ENCODE measurements at places on chromosomes 3 and 15. TPM values are rescaled to one million over a fixed set of nuclear protein-coding genes. Genes with fewer than 3 reads are reported as not detected.

Gene MASP1
- total RNA-seq, result not detected

Gene RSRC1
- 34.6 TPM for total RNA-seq

Gene CCDC39
- total RNA-seq, result not detected

Gene RBPMS2
- 9.3 TPM for total RNA-seq

Gene GNB4
- 5.1 TPM for total RNA-seq

Gene GP9
- not detected for total RNA-seq

Gene GP5
- total RNA-seq, result 0.25 TPM

Gene TUSC7
- total RNA-seq, result not detected

DNA sequence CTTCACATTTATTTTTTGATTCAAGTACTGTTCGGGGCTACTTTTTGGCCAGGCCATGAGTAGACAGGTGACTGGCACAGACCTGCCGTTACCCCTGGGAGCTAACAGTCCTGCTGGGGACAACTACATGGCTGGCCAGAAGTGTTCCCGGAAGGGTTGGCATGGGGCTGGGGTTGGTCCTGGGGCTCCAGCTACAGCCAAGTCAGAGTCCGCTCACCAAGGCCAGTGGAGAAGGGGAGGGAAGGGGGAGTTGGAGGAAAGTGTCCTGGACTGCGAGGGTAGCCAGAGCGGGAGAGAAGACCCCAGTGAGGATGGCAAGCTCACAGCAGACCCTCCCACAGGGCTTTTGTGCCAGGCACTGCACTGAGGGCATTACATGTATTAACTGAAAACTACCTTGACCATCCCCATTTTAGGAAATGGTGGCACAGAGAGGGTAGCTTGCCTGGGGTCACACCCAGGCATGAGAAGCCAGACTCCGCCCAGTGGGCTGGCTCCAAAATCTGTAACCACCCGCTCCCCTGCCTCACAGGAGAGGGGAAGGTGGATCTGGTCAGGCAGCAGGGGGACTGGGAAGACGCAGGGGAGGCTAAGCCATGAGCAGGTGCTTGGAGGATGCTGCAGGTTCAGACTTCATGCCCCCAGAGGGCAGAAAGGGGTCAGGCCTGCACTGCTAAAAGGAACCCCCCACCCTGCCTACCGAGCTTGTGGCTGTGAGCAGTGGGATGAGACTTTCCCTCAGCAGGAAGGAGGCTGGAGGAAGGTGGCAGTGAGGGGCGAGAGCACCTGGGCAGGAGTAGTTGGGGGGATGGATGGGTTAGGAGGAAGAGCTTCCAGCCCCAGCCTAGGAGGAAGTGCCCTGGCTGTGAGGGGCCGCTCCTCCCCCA is 38.3 kb upstream of the ESYT3 start:
- DNase-seq, result no peak
- peak overlapping the region; percentile 31 for H3K27ac ChIP-seq
- H3K36me3 ChIP-seq, result no peaks in the 10 kb centered on the region
- H3K4me3 ChIP-seq, result no peak overlapping the region
- H3K4me1 ChIP-seq, result peaks cover 29% of the 10 kb centered on the region
- H3K27me3 ChIP-seq, result no peaks in the 10 kb centered on the region

DNA sequence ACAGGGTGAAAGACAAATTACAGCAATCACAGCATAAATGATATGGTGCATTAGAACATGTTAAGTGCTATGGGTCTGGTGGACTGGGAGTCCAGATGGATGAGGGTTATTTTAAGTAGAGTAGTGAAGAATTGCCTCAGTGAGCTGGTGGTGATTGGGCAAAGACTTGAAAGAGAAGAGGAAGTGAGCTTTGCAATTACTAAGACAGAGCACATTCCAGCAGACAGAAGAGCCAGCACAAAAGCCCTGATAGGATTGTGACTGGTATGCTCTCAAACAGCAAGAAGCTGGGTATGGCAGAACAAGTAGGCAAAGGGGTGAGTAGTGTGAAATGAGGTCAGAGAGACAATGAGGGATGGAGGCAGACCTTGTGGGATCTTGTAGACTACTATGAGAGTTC is 2.1 kb upstream of the ACKR4 start:
- no peak for DNase-seq
- 0 out of 2 replicates have a peak, but pooled peaks cover 3% of the 10 kb centered on the region for H3K4me1 ChIP-seq
- H3K4me3 ChIP-seq, result no peak overlapping the region
- H3K27me3 ChIP-seq, result no peaks in the 10 kb centered on the region
- H3K36me3 ChIP-seq, result no peaks in the 10 kb centered on the region

DNA sequence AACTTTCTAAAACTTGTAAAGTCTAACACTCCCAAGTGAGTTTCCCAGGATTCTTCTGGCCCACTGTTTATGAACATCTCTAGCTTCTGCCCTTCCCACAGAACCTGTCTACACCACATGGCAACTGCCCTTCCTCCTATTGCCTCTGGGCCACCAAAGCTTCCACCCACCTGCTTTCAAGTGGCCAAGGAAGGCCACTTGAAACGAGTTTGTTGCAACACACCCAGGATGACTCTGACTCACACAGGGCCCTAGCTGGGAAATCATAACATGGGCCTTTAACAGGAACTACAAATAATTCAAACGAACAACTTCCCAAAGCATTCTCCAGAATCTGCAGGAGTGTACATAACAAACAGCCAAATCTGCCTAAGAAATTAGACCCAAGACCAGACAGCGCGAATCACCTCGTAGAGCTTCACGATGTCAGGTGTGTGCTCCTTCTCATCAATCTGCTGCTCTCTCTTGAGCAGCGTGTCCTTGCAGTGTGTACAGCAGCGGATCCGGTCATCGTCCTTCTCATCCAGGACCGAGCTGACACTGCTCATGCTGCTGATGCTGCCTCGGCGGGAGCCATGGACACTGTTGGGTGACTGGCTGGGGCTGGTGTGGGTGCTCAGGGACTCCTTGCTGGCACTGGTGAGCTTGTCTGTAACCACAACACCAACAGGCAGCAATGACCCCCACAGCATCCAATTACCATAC is 16.8 kb downstream of the RBSN start:
- H3K4me1 ChIP-seq, result no peaks in the 10 kb centered on the region
- no peak for DNase-seq
- H3K27ac ChIP-seq, result no peak overlapping the region
- no peak overlapping the region for H3K4me3 ChIP-seq
- H3K36me3 ChIP-seq, result no peaks in the 10 kb centered on the region

- no peak for DNase-seq
- H3K36me3 ChIP-seq, result no peaks in the 10 kb centered on the region
- no peaks in the 10 kb centered on the region for H3K27me3 ChIP-seq
Observed at GRCh38 chr3:128998561-128998960, 2.5 kb upstream of the EFCC1 start.

GRCh38 chr15:40937762-40938535 is 8.8 kb downstream of the DLL4 start:
- H3K4me3 ChIP-seq, result no peak overlapping the region
- H3K4me1 ChIP-seq, result peaks cover 20% of the 10 kb centered on the region
- DNase-seq, result no peak

DNA sequence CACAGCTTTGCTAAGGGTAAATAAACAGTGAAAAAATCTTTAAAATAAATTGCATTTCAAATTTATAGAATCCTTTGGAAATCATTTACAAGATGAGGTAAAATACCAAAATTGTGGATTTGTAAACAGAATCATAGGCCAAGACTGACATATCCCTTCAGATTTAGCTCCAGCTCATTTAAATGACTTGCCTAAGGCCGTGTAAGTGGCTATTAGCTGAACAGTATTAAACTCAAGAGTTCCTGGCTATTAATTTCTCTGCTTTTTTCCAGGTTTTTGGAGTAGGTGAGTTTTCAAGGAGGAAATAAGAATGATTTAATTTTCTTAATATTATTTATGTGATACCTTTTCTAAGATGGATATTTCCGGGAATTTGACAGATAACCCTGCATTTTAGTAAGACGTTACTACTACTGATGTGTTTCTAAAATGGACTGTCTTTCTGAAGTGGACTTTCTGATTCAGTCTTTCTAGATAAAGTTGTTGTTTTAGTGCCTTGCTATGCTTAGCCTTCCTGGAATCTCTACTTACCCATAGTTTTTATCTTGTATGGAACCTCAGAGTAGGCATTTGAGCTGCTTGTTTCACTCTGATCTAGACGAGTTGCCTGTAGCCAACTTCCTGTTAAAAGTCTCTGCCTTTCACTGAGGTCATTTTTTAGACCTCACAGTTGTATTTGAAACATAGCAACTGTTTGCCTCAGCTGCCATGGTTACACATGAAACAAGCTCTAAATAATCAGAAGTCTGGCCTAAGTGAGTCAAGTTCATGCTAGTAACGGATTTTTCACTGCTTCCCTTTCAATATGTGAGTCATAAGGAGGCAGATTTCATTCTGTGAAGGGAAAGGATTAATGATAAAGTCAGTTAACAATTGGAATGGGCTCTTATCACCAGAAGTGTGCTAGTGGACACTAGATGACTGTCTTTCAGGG is 127.0 kb downstream of the KLHL25 start:
- no peak overlapping the region for H3K4me3 ChIP-seq
- no peak for DNase-seq
- 0 out of 2 replicates have a peak, but pooled peaks cover 4% of the 10 kb centered on the region for H3K4me1 ChIP-seq
- no peaks in the 10 kb centered on the region for H3K27me3 ChIP-seq
- H3K36me3 ChIP-seq, result no peaks in the 10 kb centered on the region

- H3K27me3 ChIP-seq, result no peaks in the 10 kb centered on the region
- no peaks in the 10 kb centered on the region for H3K4me1 ChIP-seq
- no peak overlapping the region for H3K4me3 ChIP-seq
- peaks cover 8% of the 10 kb centered on the region for H3K36me3 ChIP-seq
- no peak overlapping the region for H3K27ac ChIP-seq
Observed at GRCh38 chr3:50112462-50112861, 23.7 kb downstream of the RBM5 start.

GRCh38 chr3:123552095-123552714 is 32.6 kb downstream of the HACD2 start:
- no peak overlapping the region for H3K27ac ChIP-seq
- peaks cover 3% of the 10 kb centered on the region for H3K36me3 ChIP-seq
- no peak overlapping the region for H3K4me3 ChIP-seq
- no peaks in the 10 kb centered on the region for H3K27me3 ChIP-seq

GRCh38 chr3:175161291-175161690 is 302.2 kb downstream of the NAALADL2 start:
- no peak overlapping the region for H3K27ac ChIP-seq
- H3K4me1 ChIP-seq, result no peaks in the 10 kb centered on the region
- H3K36me3 ChIP-seq, result no peaks in the 10 kb centered on the region
- H3K27me3 ChIP-seq, result no peaks in the 10 kb centered on the region

GRCh38 chr3:51353131-51353530 is 32.0 kb upstream of the MANF start:
- no peaks in the 10 kb centered on the region for H3K36me3 ChIP-seq
- H3K4me1 ChIP-seq, result no peaks in the 10 kb centered on the region
- no peaks in the 10 kb centered on the region for H3K27me3 ChIP-seq
- H3K27ac ChIP-seq, result no peak overlapping the region

DNA sequence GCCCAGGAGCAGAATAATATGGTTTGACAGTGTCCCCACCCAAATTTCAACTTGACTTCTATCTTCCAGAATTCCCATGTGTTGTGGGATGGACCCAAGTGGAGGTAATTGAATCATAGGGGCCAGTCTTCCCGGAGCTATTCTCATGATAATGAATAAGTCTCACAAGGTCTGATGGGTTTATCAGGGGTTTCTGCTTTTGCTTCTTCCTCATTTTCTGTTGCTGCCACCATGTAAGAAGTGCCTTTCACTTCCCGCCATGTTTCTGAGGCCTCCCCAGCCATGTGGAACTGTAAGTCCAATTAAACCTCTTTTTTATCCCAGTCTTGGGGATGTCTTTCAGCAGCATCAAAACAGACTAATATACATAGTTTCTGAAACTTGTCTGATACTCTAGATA is 28.4 kb upstream of the ATP2C1 start:
- no peak for DNase-seq
- no peaks in the 10 kb centered on the region for H3K4me1 ChIP-seq
- no peaks in the 10 kb centered on the region for H3K36me3 ChIP-seq
- H3K4me3 ChIP-seq, result no peak overlapping the region
- no peak overlapping the region for H3K27ac ChIP-seq
- no peaks in the 10 kb centered on the region for H3K27me3 ChIP-seq

- H3K27me3 ChIP-seq, result no peaks in the 10 kb centered on the region
- DNase-seq, result no peak
- H3K4me3 ChIP-seq, result no peak overlapping the region
Observed at GRCh38 chr15:63231706-63232105, 42.3 kb downstream of the RAB8B start.

DNA sequence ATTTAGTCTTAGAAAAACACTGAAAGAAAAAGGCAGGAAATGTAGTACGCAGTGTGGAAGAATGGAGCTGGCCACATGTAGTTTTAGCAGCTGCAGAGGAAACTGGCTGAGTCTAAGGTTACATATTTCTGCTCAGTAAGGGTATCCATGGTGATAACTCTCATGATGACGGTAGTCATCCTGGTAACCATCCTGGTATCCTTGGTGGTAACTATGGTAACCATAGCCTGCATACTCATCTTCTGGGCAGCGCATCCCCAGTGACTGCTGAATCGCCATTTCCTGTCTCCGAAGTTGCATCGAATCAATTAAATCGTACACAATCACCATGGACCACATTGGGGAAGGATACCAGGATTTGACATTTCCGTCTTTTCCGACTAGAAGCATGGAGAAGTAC is 35.7 kb downstream of the CCDC80 start:
- no peak overlapping the region for H3K4me3 ChIP-seq
- no peaks in the 10 kb centered on the region for H3K4me1 ChIP-seq
- no peak for DNase-seq
- no peak overlapping the region for H3K27ac ChIP-seq

DNA sequence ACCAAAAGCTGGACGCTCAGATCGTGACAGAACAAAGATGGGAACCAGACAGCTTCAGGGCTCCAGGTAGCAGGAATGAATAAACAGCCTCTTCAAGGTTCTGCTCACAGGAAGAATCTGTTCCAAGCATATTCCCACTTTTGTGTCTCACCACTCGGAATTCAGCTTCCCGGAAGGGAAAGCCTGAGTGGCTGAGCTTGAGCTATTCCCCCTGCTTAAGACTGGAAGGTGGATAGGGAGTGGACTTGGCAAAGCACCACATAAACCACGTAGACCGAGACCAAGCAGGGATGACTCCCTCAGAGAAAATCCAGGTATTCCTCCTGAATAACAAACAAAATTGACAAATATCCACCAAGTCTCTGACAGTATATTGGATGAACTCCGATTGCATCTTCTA is 180.2 kb upstream of the NR2F2 start:
- peaks cover 10% of the 10 kb centered on the region for H3K4me1 ChIP-seq
- no peak for DNase-seq
- H3K4me3 ChIP-seq, result no peak overlapping the region
- no peaks in the 10 kb centered on the region for H3K36me3 ChIP-seq
- no peaks in the 10 kb centered on the region for H3K27me3 ChIP-seq
- no peak overlapping the region for H3K27ac ChIP-seq

GRCh38 chr3:140187656-140188221 is 252.8 kb downstream of the CLSTN2 start:
- H3K27ac ChIP-seq, result no peak overlapping the region
- H3K27me3 ChIP-seq, result no peaks in the 10 kb centered on the region
- H3K4me1 ChIP-seq, result no peaks in the 10 kb centered on the region
- H3K4me3 ChIP-seq, result no peak overlapping the region
- no peaks in the 10 kb centered on the region for H3K36me3 ChIP-seq
